ENCODE measurements at places on chromosomes 5 and 9.

GRCh38 chr5:168413062-168413461 is 73.2 kb upstream of the RARS1 start:
- DNase-seq, result no peak

DNA sequence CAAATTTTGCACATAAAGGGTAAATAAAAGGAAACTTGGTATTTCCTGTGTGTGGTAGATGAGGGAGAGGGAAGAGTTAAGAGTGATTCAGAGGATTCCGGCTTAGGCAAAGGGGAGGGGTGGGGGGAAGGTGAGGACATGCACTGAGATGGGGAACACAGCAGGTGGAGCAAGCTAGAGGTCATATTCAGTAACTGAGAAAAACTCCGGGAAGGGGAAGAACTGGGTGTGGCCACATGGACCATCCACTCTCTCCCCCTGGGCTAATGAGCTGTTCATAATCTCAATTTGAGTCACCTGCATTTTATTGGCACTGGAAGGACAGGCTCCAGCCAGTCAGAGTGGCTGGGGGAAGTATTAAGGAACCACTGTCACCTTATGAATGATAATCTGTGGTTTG is 45.1 kb upstream of the UGCG start:
- DNase-seq, result no peak

DNA sequence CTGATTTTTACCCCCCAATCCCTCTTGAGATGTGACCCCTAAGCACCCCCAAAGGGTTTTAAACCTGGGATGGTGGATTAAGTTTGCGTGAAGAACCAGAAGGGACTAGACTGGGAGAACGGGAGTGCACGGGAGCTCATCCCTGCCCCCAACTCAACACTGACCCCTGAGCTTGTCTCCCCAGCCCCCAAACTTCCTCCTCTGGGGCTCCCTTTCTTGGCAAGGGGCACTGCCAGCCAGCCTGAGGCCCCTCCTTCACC is 5.0 kb upstream of the SET start:
- DNase-seq, result no peak

DNA sequence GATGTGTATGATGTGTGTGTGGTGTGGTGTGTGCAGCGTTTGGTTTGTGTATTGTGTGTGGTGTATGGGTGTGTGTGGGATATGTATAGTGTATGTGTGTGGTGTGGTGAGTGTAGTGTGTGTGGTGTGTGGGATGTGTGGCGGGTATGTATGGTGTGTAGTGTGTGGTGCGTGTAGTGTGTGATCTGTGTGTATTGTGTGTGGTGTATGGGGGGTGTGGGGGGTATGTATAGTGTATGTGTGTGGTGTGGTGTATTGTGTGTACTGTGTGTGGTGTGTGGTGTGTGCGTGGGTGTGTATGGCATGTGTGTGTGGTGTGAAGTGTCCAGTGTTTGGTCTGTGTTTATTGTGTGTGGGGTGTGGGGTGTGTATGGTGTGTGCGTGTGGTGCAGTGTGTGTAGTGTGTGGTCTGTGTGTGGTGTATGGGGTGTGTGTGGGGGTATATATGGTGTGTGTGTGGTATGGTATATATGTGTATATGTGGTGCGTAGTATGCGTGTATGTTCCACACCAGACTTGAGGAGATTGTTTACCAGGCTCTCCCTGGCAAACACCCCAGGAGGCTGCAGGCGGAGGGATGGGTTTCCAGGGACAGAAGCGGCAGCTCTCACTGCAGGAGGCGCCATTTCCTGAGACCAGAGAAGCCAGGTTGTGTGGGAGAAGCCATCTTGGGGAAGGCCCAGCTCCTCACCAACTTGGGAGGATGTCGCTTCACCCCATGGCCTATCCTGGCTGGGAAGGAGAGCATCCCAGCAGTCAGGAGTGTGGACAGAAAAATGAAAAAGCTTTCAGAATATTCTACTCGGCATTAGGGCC is 138.1 kb downstream of the NXNL2 start:
- DNase-seq, result peak; percentile 15

- DNase-seq, result no peak
Observed at GRCh38 chr5:152701305-152701949, 296.3 kb upstream of the NMUR2 start.

DNA sequence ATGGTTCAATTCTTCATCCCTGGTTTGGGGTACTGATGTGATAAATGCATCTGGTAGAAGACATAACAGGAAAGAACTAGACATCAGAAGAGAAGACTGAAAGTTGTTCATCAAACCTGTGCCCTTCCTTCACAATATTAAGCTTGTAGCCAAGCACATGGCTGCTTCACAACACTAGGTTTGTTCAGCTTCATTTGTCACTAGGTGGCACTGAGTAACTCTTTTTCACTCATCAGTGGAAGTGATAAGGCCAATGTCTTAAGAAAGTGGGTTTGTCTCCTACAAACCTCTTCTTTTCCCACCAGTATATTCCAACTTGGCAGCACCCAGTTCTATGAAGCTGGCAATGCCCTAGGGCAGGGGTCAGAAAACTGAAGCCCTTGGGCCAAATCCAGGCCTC is 26.9 kb downstream of the ZNF484 start:
- DNase-seq, result peak; percentile 31

GRCh38 chr5:66273121-66273520 is 129.0 kb downstream of the SREK1 start:
- no peak for DNase-seq

GRCh38 chr5:951940-952596 is 56.5 kb upstream of the NKD2 start:
- no peak for DNase-seq

GRCh38 chr9:13603921-13604320 is 324.4 kb upstream of the MPDZ start:
- DNase-seq, result no peak

- DNase-seq, result peak; percentile 59
Observed at GRCh38 chr9:546797-547223, 294.7 kb upstream of the DMRT1 start.

DNA sequence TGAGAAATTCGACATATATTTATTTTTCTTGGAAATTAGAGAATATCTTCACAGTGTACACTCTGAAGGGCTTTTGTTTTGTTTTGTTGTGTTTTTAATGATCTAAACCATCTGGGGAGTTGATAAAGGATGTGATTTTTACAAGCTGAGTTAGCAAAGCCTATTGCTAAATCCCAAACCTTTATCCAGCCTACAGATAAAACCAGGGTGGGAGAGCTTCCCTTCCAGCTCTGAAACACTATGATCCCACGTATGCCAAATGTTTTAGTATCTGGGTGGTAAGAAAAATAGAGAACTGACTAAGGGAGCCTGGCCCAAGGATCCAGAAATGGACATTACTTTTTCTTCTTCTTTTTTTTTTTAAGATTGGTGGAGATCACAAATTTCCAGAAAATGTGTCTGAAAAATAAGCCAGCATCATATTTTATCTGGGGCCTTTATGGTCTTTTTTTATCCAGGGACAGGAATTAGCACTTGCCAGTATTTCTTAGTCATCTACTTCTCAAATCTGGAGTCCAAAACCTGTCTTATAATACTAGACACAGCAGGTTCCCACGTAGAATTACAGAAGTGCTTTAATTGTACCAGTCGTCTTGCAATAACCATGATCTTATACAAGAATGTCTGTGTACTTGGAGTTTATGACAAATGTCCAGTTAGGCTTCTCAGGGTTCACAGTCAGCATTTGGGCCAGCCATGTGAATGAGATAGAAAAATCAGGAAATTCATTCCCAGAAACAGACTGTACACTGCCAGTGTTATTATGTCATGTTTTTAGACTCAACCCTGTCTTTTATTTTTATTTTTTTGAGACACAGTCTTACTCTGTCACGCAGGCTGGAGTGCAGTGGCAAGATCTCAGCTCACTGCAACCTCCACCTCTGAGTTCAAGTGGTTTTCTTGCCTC is 290.8 kb upstream of the MPDZ start:
- no peak for DNase-seq

GRCh38 chr9:124458441-124458840 is 8.2 kb downstream of the ADGRD2 start:
- no peak for DNase-seq

DNA sequence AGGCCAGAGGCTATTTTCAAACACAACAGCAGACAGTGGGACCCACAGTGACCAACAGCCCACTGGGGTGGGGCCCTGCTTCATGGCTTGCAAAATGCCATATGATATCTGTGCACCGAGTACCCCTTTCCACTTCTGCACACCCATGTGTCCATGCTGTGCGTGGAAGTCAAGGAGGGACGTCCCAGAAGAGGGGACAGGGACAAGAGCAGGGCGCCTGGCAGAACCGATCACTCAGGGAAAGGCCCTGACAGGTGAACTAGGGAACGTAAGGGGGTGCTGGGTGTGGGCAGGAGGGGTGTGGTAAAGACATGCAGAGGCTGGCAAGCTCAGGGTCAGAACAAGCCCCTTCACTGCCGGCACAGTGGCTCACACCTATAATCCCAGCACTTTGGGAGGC is 7.6 kb upstream of the TTLL11 start:
- DNase-seq, result no peak

DNA sequence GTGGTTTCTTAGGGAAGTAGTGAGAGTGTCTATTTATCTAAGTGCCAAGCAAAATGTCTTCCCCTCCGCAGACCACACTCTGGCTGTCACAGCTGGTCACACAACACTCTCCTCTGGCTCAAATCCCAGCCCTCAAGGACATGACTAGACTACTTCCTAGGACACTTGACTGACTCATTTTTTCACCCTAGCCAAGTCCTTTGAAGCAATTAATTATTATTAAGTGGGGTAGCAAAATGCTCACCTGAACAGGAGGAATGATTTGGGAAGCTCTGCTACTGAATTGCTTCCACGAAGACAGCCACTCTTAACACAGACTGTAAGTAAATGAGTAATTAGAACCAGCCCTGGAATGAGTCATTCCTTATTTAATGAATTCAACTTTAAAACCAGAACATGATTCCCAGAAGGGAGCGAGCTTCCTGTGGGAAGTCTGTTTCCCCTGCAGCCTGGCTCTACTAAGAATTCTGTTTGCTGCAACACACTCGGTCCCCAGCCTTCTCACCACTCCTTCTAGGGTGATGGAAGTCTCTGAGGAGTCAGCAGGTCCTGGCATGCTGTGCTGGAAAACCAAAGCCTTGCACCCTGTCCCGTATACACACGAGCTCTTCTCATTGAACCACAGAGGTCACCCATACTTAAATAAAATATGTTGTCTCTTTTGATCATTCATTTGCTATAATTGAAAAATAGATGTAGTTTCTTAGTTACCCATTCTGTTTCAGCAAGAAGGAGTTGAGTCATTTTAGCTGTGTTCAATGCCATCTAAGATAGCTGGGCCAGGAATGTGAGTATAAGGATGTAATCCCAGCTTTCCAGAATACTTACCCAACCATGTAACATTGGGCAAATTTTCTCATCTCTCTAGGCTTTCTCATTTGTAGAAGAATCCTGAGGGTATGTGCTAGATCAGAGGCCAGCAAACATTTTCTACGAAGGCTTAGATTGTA is 218.6 kb upstream of the RASEF start:
- DNase-seq, result peak; percentile 40

DNA sequence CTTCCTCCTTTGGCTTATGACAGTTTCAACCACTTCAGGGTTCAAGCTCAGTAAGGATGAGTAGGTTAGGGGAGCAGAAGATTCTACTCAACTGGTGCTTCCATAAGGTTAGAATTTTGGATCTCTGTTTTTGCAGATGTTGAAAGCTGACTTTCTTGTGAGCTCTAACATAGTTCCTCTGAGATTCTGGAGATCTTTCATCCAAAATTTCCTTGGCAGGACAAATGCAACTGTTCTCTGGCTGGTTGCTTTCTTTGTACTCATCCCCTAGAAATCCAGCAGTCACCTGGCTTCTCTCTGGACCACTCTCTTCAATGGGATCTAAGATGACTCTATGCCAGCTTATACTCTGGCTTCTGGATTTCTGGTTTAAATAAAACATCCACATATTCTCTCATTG is 189.6 kb downstream of the ESM1 start:
- DNase-seq, result no peak

DNA sequence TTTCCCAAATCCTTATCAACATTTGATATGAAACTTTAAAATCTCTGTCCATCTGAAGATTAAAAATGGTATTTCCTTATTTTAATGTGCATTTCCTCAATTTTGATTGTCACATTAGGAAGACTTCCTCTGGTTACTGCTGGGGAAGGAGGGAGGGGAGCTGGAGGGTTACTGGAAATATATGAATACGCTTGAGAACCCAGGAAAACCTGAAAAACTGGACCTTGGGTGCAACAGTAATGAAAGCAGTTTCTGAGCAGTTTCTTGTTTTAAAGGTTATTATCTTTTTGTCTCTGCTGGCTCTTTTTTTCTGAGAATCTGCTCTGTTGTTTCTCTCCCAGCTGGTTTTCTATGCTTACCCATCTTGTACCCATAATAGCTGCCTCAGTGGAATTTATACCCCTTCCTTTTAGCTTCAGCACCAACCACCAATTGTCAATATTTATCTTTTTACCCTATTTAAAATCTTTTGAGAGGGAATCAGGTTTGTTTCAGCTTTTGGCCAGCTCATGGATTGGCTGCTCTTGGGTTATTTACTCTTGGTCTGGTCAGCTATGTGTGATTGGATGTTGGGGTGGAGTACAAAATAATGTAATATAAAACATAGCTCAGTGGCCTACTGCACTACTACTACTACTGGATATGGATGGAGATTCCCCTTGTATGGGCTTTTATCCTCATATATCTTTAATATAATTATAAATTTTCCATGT is 67.4 kb downstream of the UNC13B start:
- DNase-seq, result no peak

- no peak for DNase-seq
Observed at GRCh38 chr9:134208981-134209725, 44.8 kb upstream of the RNU6ATAC start.

- no peak for DNase-seq
Observed at GRCh38 chr9:37512437-37512836, 26.7 kb downstream of the POLR1E start.

GRCh38 chr9:113614843-113615648 is 151.5 kb downstream of the RGS3 start:
- DNase-seq, result peak; percentile 36

GRCh38 chr5:159678657-159679392 is 237.5 kb upstream of the ADRA1B start:
- DNase-seq, result no peak

DNA sequence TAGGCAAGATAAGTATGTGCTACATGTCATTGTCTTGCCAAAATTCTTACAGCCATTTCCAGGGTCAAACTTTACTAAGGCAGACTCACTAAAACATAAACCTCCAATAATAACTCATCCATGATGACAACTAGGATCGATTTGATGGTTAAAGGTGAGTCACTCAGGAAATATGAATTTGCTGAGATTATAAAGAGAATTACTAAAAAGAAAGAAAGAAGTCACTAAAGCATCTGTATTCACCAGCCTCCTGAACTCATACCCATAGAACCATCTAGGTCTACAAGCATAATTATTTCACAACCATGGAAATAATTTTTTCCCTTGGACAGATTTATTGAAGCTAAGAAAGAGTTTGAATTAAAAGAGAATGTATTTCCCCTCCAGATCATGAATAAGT is 258.6 kb downstream of the TLE1 start:
- no peak for DNase-seq

DNA sequence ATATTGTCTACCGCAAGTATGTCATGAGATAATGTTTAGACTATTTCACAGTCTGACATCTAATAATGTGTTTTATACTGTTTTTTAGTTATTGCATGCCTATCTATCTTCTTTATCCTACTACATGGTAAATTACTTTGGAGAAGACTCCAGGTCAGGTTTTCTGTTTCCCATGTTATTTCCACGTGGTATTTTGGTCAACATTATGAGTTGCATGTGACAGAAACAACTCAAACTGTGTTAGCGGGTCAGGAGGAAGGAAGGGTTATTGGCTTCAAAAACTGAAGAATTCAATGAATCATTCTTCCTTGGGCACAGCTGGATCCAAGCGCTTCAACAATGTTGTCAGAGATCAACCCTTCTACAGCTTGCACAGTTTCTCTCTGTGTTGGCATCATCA is 252.1 kb upstream of the CCNG1 start:
- DNase-seq, result no peak

- no peak for DNase-seq
Observed at GRCh38 chr9:70535546-70536323, 121.3 kb upstream of the KLF9 start.
